ENCODE measurements at places on chromosomes 3 and 15.
A peak's percentile ranks its signal among the peaks of the same experiment; 100 is the strongest.

- no peak for DNase-seq
Observed at GRCh38 chr3:29711255-29711771, 430.4 kb downstream of the RBMS3 start.

- no peak for DNase-seq
Observed at GRCh38 chr3:21734746-21735145, 16.3 kb downstream of the ZNF385D start.

GRCh38 chr3:195102609-195103467 lies 168.1 kb downstream of the XXYLT1 start:
- DNase-seq, result peak; percentile 85

- DNase-seq, result no peak
Observed at GRCh38 chr3:25349828-25350724, 78.0 kb upstream of the RARB start.

DNA sequence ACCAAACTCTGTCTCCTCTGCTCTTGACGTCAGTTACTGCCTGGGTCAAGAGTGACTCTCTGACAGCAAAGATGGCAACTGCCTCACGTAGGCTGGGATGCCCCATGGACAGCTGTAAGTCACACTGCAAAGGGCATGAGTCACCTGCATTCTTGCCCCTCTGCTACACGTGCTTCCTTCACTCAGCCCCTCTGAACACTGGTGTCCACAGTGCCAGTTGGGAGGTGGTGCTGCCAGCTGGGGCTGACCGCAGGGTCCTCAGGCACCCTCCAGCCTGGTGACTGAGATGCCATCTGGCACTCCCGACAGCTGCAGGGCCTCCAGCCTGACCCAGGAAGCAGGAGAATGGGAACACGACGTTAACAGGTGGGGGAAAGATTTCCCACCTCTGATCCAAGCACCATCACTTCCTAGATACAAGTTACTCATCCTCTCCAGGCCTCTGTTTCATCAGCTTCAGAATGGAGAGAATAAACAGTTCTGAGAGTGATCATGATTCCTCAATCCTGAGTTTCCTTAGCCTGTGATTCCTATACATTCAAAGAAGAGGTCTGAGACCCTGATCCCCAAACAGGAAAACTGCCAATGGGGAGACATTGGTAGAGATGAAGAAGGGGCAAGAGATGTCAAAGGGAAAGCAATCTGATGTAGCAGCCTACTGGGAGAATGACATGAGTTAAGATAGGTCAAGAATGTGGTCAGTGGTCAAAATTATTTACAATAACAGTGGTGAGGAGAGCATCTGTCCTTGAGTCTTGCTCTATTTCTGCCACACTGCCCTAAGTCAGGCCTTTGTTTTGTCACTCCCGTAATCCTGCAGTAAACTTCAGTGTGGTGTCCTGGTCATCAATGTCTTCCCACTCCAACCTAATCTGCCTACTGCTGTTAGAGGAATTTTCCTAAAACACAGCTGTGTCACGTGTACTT lies 86.1 kb upstream of the BCL6 start:
- DNase-seq, result no peak

DNA sequence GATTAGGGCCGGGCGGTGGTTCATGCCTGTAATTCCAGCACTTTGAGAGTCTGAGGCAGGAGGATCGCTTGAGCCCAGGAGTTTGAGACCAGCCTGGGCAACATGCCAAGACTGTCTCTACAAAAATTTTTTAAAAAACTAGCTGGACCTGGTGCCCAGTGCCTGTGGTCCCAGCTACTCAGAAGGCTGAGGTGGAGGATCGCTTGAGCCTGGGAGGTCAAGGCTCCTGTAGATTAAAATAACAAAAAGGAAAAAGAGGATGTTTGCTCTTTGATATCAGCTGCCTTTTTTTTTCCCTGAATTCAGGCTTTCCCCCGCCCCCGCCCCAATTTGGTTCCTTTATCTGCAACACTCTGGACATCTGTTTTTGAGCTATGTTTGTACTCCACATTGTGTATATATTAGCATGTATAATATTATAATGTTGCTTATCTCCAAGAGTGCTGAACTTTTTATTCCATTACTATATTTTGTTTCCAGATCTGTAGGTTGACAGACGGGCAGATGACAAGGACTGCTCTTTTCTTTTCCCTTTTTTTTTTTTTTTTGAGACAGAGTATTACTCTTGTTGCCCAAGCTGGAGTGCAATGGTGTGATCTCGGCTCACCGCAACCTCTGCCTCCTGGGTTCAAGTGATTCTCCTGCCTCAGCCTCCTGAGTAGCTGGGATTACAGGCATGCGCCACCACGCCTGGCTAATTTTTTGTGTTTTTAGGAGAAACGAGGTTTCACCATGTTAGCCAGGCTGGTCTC lies 4.6 kb downstream of the SNAP23 start:
- DNase-seq, result no peak

DNA sequence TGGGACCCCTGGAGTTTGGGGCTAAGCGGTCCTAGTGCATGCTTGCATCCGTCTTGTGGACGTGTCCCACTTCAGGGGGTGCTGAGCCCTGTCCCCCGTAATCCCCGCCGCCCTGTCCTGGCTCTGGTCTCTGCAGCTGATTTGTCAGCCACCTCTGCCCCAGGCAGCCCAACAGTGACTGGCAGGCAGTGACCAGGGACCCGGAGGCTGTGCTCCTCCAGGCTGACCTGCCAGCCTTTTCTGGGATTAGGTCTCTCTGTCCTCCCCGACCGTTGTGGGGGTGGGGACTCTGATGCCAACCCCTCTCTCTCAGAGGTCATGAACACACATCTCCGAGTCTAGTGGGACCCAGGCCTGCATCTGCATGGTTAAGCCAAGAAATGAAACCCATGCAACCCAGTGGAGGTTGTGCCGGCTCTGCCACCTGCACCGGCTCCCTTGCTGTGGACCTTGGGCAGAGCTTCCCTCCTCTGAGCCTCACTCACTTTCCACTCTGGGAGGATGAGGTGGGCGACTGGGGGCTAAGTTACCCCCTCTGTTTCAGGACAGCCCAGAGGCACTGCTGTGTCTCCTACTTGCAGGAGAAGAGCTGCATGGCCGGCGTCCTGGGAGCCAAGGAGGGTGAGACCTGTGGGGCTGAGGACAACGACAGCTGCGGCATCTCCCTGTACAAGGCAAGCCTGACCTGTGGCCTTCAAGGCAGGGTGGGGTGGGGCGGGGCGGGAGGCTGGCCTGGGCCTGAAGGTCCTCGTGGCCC lies 60.2 kb downstream of the FBLN2 start:
- no peak for DNase-seq

GRCh38 chr3:140152851-140153639 lies 218.1 kb downstream of the CLSTN2 start:
- DNase-seq, result no peak

DNA sequence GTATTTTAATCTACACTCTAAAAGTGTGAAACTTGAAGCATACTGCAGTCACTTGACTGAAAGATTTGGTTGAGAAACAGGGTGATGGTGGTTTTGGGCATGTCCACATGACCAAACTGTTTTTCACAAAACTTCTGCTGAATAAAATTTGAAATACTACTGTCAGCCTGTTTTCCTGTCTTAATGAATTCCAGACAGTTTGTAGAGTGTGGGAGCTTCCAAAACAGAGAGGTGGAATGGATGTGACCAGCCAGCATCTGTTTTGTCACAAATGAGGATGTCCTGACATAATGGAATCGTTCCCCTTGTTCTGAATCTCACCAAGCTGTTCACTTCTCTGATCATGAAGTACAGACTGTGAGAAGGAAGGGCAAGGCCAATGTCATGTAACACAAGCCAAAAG lies 11.8 kb downstream of the MITF start:
- no peak for DNase-seq

DNA sequence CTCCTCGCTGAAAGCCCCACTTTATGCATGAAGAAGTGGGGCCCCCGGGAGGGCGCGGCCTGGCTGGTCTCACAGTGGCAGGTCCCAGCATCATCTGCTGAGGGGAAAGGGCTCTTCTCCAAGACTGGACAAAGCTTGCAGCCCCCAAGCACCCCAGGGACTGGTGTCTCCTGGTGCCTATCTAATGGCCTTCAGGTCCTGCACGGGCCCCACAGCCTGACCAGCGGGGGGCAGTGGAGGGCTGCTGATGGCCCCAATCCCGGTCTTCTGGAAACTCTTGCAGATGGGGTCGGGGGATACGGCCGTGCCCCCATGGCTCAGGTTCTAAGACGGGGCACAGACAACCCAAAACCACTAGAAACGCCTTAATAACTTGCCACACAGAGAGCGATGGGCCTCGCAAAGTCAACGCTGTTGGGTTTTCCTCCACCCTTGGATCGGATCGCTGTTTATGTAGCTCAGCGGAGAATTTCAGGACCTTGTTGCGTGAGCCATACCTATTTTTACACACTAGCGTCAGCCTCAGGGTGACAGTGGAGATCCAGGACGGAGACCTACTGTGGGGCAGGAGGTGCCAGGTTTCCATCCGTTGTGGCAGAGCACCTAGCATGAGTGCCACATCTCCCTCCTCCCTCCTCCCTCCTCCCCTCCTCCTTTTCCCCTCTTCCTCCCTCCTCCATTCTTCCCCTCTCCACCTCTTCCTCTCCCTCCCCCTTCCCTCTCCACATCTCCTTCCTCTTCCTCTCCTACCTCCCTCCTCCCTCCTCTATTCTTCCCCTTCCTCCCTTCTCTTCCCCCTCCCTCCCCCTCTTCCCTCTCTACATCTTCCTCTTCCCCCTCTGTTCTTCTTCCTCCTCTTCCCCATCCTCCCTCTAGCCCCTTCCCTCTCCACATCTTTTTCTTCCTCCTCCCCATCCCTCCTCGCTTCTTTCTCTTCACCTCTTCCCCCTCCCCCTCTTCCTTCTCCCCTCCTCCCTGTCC lies 79.3 kb upstream of the ALDH1L1 start:
- no peak for DNase-seq

- DNase-seq, result no peak
Observed at GRCh38 chr15:92326236-92326635, 67.4 kb upstream of the ST8SIA2 start.

DNA sequence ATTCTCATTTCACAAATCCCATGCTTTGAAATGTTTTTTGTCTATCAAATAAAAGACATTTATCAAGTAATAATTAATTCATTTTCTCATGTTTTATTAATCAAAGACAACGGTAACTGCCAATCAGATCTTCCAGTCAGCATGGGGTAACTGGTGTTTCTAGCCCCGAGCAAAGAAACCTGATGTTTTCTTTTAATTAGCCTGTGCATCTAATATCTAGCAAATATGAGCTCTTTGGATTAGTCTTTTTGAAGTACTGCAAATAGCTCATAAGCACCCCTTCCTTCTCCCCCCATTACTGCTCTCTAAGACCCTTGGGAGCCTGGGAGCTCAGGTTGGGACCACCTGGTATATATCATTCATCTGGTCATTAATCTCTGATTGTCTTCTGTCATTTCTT lies 43.1 kb upstream of the SRGAP3 start:
- DNase-seq, result no peak

DNA sequence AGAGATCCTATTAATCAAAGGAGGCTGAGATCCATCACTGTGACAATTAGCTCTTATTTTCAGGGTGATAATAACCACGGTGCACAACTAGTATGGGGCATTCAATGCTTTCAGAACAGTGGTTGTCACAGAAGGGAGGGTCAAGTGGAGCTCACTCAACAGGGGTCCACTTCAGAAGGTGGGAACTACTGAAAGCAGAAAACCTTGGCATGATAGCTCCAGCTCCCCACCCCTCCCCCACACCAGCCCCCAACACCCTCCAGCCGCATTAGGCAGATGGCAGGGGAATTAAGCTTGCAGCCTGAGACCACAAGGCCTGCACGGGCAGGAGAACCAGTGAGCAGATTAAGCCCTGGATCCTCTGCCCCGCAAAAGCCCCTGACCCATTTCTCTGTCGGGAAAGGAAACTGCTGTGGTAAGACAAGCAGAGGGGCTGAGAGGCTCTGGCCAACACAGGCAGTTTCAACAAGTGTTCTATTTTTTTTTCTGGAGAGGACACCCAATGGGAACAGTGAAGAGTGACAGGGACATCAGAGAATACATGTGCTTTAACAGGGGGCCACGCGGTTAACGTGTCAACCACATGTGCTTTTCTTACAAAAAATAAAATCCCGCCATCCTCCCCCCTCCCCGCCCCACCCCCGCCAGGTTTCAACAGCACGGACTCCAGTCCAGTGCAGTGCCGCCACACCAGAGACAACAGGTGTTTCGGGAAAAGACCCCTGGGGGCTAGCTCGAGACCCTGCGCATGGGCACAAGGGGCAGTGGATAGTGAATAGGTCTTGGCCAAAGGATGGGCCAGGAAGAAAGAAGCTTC lies 997 bp downstream of the FYCO1 start:
- no peak for DNase-seq

DNA sequence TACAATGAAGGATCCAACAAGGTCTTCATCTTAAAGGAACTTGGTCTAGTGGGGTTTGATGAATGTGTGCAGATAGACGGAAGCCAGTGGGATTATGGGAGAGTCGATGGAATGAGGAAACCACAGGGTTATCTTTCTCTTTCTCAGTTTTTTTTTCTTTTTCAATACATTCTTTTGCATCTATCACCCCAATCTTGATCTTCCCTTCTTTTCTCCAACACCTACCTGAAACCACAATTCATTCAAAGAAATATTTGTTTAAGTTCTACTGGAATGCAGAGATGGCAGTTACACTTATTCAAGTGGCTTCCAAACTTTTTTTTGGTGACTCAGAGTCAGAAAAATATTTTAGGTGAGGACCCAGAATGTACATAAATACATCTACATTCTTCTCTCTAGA lies 1.7 kb downstream of the TMEM212 start:
- DNase-seq, result no peak

All from amniotic stem cell (primary cell).